Renal pelvis (tissue), 12 donors: ENCODE measurements at places on chromosomes 12 and 14. TPM values are rescaled to one million over a fixed set of nuclear protein-coding genes. Genes with fewer than 3 reads are reported as not detected.

The ACRBP gene
- polyA plus RNA-seq = 7.7 TPM

The SLCO1B1 gene
- polyA plus RNA-seq = not detected

The TMTC2 gene
- 33.5 TPM for polyA plus RNA-seq

The IAPP gene
- polyA plus RNA-seq = not detected

The TUNAR gene
- polyA plus RNA-seq = 0.45 TPM

The NEUROD4 gene
- not detected for polyA plus RNA-seq

The OVCH1 gene
- 0.49 TPM for polyA plus RNA-seq

DNA sequence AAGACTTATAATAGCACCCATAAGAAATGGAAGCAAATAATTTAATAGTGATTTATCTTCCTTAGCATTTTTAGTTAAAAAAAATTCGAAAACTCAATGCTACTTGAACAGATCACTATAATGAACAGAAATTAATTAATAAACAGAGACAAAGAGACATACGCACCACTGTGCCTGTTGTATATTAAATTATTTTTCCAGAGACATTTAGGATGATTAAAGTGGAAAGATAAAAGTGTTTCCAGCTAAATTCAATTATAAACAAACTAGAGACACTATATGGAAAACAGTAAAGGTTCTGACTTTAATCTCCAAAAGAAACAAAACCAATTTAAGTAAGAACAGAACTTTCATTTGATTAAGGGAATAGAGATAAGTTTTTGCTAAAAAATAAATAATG is 3.4 kb downstream of the HIGD1C start:
- DNase-seq = no peak

DNA sequence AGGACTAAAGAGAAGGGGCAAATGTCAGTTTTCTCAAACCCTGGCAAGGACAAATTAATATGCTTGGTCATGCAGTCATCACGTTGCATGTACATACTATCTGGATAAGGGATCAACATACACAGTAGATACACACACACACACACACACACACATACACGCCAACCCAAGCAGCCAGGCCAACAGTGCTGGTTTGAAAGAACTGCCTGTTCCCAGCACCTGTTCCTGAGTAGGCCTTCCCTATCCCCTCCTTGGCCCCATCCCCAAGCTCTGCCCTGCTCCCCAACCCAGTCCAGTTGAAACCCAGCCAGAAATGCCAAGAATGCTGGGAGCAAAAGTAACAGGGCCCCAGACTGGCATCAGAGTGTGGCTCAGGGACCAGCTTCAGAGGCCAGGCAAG is 4.4 kb downstream of the ITGA7 start:
- no peak for DNase-seq

- DNase-seq = no peak
Observed at GRCh38 chr14:68020493-68020892, 200.9 kb downstream of the RAD51B start.

DNA sequence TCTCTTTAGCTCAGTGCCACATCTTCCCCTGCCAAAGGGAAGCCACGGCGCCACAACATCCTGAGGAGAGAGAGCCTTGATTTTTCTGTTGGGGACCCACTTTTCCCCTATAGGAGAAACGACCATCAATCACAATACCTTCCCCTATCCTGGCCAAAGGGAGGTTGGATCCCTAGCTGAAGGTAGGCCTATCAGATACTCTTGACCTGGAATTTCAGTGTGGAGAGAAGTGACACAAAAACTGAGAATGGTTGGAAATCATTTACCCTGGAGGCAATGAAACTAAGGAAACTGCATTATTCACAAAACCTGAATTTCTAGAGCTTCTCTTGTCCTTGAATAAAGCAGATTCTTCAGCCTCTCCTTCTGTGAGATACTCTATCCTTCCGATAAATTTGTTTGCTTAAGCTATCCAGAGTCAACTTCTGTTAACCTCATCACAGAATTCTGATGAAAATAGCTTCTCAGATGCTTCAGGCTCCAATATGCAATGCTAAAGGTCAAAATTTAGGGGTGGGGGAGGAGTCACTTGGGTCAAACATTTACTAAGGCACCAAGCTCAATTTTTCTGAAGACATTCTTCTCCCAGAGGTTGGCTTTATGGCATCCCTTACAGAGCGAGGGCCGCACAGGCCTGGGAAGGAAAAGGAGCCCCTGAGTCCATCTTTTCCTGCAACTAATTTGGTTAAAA is 27.0 kb upstream of the DUSP6 start:
- DNase-seq = no peak

- DNase-seq = no peak
Observed at GRCh38 chr12:29224572-29224971, 75.5 kb downstream of the FAR2 start.

DNA sequence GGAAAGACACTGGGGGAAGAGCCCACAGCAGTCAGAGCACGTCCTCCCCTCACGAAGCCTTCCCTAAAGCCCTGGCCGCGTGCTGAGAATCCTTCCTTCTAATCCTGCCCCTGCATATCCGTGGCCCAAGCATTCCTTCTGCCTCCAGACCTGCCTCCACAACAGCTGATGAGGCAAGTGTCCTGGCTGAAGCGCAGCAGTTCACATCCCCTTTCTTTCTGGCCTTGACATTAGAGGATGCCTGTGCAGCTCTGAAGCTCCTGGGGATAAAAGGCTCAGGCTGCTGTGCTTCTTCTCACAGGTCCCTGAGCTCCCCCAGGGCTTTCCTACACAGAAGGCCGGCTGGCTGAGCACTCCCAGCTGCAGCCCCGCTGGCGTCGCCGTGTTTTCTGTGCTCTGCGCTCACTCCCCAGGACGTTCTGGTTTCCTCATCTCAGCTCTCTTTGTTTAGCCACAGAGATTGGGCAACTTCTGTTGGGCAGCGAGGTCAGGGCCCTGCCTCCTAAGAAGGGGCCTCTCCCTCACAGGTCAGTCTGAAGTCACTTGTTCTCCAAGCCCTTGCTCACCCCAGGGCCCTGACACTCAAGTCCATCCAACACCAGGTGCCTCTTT is 45.8 kb downstream of the NINJ2 start:
- no peak for DNase-seq

GRCh38 chr12:122827258-122827657 is 8.0 kb upstream of the HIP1R start:
- no peak for DNase-seq

DNA sequence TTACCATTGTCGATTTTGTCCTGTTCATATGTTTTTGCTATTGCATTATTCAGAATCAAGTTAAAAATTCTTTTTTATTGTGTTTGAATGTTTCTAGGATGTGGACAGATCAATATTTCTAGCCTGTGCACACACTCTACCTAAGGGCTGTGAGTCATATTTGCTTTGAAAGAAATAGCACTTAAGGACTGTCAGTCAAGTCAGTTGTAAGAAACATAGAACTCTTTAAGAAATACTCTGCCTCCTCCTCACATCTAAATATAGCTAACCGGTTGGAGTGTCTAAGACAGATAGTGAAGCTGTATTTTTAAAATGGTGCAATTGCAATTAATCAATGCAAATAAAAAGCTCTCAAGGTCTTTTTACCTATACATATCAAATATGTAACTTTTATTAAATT is 17.9 kb upstream of the MGST1 start:
- DNase-seq = no peak
